Fibroblast of lung (primary cell): ENCODE measurements at places on chromosomes 2 and 18. TPM values are rescaled to one million over a fixed set of nuclear protein-coding genes. Genes with fewer than 3 reads are reported as not detected.
A peak's percentile ranks its signal among the peaks of the same experiment; 100 is the strongest.

DNA sequence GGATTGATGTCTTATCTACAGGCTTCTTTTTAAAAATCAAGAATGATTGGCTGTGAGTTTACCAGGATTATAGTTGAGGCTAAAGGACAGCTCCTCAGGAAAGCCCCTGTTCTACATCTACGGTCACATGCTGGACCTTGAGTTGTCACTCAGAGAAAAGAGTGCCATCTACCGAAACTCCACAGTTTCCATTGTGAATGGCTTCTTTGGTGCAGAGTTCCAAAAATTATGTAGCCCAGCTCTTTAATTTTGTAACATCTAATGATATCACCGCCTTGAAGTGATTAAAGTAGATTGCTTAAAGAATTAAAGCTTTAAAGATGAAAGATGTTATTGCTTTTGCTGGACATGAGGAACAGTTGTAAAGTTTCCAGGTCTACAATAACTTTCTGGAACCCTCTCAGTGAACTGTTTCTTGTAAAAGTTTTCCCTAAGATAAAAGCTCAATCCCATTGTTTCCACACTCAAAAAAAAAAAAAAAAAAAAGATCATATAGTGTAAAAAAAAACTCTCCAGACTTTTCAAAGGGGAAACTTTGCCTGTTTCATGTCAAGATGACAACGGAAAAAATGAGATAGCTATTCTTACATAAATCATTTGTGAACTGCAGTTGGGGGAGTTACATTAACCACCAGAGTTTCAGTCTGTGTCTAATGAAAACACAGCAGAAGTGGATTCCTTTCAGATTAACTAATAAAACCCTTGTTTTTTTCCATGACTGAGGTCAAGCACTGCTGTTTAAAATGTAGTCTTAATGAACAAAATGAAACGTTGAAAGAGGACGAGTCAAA is 4.3 kb downstream of the COL3A1 start:
- H3K27me3 ChIP-seq = no peaks in the 10 kb centered on the region
- peaks cover 14% of the 10 kb centered on the region for H3K4me1 ChIP-seq
- no peaks in the 10 kb centered on the region for H3K36me3 ChIP-seq
- peak; percentile 96 for DNase-seq

GRCh38 chr18:48543228-48543627 is 4.4 kb downstream of the CTIF start:
- no peak overlapping the region for H3K27ac ChIP-seq
- H3K4me3 ChIP-seq = no peak overlapping the region
- H3K27me3 ChIP-seq = no peaks in the 10 kb centered on the region
- DNase-seq = no peak
- no peaks in the 10 kb centered on the region for H3K36me3 ChIP-seq

GRCh38 chr2:86416146-86416545 is 25.0 kb upstream of the KDM3A start:
- DNase-seq = no peak
- no peaks in the 10 kb centered on the region for H3K36me3 ChIP-seq
- H3K4me3 ChIP-seq = no peak overlapping the region
- H3K4me1 ChIP-seq = no peaks in the 10 kb centered on the region
- peaks cover 3% of the 10 kb centered on the region for H3K27me3 ChIP-seq
- H3K27ac ChIP-seq = no peak overlapping the region

- no peak overlapping the region for H3K27ac ChIP-seq
- no peaks in the 10 kb centered on the region for H3K4me1 ChIP-seq
- no peak for DNase-seq
- H3K36me3 ChIP-seq = no peaks in the 10 kb centered on the region
- peaks cover 7% of the 10 kb centered on the region for H3K27me3 ChIP-seq
- H3K4me3 ChIP-seq = no peak overlapping the region
These were observed 74.4 kb downstream of the DDX18 start for GRCh38 chr2:117888897-117889296.

- no peaks in the 10 kb centered on the region for H3K36me3 ChIP-seq
- H3K4me3 ChIP-seq = no peak overlapping the region
- H3K4me1 ChIP-seq = peaks cover 8% of the 10 kb centered on the region
- H3K27me3 ChIP-seq = no peaks in the 10 kb centered on the region
- H3K27ac ChIP-seq = no peak overlapping the region
These were observed 112.2 kb downstream of the TRIB2 start for GRCh38 chr2:12828980-12829379.

- H3K4me1 ChIP-seq = no peaks in the 10 kb centered on the region
- no peak overlapping the region for H3K4me3 ChIP-seq
- H3K36me3 ChIP-seq = no peaks in the 10 kb centered on the region
- no peak for DNase-seq
These were observed 89.2 kb downstream of the PLCL1 start for GRCh38 chr2:197893403-197894177.

DNA sequence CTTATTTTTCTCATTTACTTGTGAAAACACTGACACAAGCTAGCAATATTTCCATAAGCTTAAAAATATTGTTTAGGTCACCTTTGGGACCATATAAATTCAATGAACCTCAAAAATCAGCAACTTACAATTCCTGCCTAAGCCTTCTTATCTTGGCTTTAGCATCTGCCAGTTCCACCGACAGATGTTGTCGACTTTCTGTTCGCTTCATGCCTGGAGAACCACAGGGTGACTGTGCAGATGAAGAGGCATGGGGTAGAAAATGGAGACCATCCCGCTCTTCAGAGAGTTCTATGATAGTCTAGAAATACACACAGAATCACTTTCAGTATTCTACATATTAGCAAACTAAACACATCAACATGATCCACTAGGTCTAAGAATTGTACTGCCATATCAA is 64.2 kb downstream of the CCDC88A start:
- DNase-seq = no peak
- H3K27ac ChIP-seq = no peak overlapping the region
- H3K27me3 ChIP-seq = no peaks in the 10 kb centered on the region
- no peaks in the 10 kb centered on the region for H3K4me1 ChIP-seq
- H3K36me3 ChIP-seq = no peaks in the 10 kb centered on the region
- H3K4me3 ChIP-seq = no peak overlapping the region

DNA sequence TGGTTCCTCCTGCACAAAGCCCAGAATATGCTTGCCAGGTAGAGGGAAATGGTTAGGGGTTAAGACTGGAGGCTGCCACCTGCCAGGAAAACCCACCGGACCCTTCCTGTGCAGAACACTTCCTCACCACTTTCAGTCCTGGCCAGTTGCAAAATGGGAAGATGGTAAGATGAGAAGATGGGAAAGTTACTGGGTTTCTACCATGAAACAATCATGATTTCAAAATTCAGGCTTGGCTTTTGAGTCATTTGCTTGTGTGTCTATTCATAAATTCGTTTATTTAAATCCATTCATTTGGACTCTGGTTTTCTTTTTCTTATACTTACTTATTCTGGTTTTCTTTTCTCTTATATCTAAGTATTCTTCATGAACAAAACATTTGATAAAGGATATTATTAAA is 7.2 kb downstream of the BMP10 start:
- H3K4me3 ChIP-seq = no peak overlapping the region
- no peaks in the 10 kb centered on the region for H3K4me1 ChIP-seq
- no peak overlapping the region for H3K27ac ChIP-seq
- H3K36me3 ChIP-seq = no peaks in the 10 kb centered on the region
- H3K27me3 ChIP-seq = no peaks in the 10 kb centered on the region

GRCh38 chr18:75824661-75825060 is 397.2 kb upstream of the SMIM21 start:
- no peaks in the 10 kb centered on the region for H3K36me3 ChIP-seq
- H3K27ac ChIP-seq = no peak overlapping the region
- no peaks in the 10 kb centered on the region for H3K27me3 ChIP-seq

FAM110C gene
- 0.26 TPM in 1 of 2 replicates, not detected in the other for total RNA-seq
